NCI-H1930 (cell line): ENCODE measurements at places on chromosomes 3 and 15.

GRCh38 chr3:193982258-193982659, 153.7 kb upstream of the HES1 start:
- DNase-seq = no peak

DNA sequence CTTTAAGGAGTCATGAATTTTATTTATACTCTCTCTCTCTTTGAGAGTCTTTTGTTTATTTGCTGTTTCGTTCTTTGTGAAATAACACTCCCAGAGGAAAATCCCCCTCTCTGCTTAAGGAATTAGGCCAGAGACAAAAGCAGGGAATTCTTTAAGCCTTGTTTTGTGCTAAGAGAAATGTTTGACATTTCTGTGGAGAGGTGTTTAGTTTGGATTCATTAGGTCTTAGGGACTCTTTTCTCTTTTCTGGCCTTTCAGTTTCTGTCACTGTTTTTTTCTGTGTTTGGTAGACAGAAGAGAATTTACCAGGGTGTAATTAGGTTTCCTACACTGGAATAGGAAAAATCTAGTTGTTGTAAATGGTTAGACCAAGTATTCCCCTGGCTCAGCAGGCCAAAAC, 241.8 kb upstream of the NR2F2 start:
- DNase-seq = no peak

DNA sequence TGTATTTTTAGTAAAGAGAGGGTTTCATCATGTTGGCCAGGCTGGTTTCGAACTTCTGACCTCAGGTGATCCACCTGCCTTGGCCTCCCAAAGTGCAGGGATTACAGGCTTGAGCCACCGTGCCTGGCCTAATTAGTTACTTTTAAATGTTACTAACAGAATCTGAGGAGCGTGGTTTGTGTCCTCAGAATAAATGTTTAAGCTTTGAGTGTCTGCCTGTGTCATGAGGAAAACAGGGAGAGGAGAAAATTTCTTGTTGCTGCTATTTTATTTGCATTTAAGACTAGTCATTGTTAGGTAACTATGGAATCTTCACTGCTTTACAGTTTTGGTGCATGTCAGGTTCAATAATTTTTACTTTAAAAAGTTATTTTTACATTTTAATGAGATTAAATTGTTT, 68.8 kb downstream of the TCF12 start:
- no peak for DNase-seq

GRCh38 chr3:128313071-128313725, 153.5 kb downstream of the DNAJB8 start:
- no peak for DNase-seq

- DNase-seq = no peak
Observed at GRCh38 chr3:187975561-187976364, 178.2 kb upstream of the LPP start.

- DNase-seq = no peak
Observed at GRCh38 chr3:178518660-178519396, 17.4 kb upstream of the KCNMB2 start.
